ENCODE measurements at places on chromosomes 7 and 10.

- DNase-seq = no peak
Observed at GRCh38 chr10:114615600-114616007, 42.5 kb downstream of the ABLIM1 start.

DNA sequence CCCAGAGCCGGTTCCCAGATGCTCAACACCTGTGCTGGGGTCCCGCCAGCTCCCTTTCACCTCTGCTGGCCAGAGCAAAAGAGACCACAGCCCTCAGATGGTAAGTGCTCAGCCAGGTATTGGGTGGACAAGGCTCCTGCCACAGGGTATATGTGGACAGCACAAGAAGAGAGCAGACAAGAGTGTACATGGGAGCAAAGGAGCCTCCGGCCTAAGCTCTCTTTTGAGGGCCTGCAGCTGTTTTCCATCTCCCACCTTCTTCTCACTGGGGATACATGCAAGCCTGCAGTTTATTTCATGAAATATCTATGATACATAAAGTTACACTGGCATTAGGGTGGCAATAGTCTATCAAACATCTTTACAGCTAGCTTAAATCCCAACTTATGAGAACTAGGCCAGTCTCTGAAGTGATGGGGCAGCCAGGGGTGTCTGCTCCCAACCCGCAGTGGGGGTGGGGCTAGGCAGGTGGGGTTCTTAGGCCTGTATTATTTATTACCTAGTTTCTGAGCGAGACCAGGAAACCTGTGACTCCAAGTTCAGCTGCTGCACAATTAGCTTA is 50.4 kb upstream of the DDC start:
- DNase-seq = no peak

DNA sequence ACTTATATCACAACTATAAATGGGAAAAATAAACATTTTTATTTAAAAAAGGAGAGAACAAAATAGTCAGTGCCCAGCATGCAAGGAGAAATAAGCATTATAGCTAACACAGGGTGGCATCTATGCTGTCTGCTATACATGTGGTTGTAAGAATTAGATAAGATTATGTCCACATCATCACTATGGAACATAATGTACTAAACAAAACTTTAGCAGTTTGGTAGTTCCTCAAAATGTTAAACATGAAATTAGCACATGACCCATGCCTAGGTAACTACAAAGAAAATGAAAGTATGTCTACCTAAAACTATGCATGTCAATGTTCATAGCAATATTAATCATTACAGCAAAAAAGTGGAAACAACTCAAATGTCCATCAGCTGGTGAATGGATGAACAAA is 28.7 kb upstream of the RUFY2 start:
- DNase-seq = no peak

DNA sequence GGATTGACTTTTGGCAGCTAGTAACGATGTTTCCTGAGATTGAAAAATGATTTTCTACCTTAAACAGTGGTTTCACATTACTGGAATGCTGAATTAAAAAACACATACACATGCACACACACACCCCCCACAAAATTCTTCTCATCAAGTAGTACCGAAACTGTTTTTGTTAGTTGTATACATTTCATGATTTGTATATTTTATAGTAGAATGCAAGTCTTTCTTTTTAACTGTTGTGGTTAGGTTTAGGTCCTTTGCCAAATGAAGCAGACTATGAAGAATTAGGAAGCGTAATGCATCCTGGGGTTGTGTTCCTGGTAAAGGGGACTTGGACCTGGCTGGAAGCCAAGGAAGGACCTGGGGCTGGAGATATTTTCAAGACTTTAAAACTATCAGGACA is 505.8 kb downstream of the SUGCT start:
- no peak for DNase-seq

GRCh38 chr7:99309111-99309510 is 16.6 kb upstream of the ARPC1A start:
- no peak for DNase-seq

DNA sequence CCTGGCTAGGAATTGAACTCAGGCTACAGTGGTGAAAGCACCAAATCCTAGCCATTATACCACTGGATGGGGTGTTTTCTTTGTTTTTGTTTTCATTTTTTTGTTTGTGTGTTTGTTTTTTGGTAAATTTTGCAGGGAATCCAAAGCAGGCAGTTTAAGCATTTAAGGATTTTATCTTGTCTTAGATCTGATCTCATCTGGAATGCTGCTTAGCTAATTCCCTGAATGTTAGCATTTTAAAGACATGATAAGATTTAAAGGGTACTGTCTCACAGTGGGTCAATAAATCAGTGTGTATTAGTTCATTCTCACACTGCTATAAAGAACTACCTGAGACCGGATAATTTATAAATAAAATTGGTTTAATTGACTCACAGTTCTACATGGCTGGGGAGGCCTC is 5.6 kb upstream of the MKLN1 start:
- no peak for DNase-seq

All from HCT116 (cell line).